Activated CD4-positive, CD25-positive, alpha-beta regulatory T cell treated with anti-CD3 and anti-CD28 coated beads, Interleukin-2, amount 50 U/mL, for 72 hours (primary cell): ENCODE measurements at places on chromosomes 6 and 20.

GRCh38 chr6:139565591-139565990 is 191.1 kb upstream of the CITED2 start:
- DNase-seq: no peak

DNA sequence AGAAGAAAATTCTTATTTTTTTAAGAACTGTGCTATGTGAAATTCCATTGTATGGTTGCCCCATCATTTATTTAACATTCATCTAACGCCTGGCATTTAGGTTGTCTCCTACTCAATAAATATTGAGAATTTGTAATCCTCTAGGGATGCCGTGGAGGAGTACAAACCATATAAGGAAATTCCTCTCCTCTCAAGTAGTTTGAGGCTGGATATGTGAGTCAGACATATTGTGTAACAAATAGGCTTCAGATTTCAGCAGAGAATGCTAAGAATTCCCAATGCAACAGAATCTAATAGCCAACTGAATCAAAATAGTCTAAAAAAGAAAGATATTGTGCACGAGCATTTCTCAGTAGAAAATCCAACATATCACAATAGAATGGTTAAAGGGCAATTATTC is 174.7 kb downstream of the OTOR start:
- DNase-seq: no peak

DNA sequence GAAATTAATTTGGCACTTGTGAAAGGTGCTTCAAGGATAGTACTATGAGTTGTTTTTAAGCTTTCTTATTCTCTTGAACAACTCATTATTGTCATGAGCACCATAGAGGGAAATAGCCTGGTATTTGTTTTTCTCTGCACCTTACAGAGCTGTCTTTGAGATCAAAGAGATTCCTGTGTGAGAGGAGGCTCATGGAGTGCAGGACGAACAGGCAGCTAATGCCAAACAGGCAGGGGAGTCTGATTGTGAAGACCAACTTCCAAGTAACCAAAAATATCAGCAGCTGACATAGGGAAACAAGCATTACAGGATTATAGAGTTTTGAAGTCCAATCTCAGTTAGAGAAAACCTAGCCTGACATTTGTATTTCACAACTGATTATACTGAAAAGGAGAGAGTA is 110.6 kb upstream of the TENT5A start:
- no peak for DNase-seq

GRCh38 chr20:19232997-19233794 is 20.8 kb downstream of the SLC24A3 start:
- no peak for DNase-seq

- DNase-seq: no peak
Measured at GRCh38 chr20:61638802-61639585, 386.9 kb downstream of the CDH4 start.

- no peak for DNase-seq
Measured at GRCh38 chr6:95017922-95018321, 559.4 kb upstream of the MANEA start.

- no peak for DNase-seq
Measured at GRCh38 chr20:46312945-46313861, 4.9 kb upstream of the CDH22 start.

DNA sequence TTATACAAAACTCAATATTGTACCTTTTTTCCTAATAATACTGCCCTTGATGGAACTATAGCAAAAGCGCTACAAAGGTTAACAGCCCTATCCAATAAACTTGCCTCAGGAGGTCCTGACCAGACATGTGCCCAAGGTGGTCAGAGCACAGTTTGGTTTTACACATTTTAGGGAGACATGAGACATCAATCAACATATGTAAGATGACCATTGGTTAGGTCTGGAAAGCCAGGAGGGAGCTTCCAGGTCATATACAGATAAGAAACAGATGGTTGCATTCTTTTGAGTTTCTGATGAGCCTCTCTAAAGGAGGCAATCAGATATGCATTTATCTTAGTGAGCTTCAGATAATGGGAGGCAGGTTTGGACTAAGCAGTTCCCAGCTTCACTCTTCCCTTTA is 91.6 kb downstream of the PLG start:
- no peak for DNase-seq

- DNase-seq: no peak
Measured at GRCh38 chr6:570825-571224, 86.1 kb downstream of the HUS1B start.

- DNase-seq: no peak
Measured at GRCh38 chr6:1391800-1392309, 2.5 kb downstream of the FOXF2 start.

DNA sequence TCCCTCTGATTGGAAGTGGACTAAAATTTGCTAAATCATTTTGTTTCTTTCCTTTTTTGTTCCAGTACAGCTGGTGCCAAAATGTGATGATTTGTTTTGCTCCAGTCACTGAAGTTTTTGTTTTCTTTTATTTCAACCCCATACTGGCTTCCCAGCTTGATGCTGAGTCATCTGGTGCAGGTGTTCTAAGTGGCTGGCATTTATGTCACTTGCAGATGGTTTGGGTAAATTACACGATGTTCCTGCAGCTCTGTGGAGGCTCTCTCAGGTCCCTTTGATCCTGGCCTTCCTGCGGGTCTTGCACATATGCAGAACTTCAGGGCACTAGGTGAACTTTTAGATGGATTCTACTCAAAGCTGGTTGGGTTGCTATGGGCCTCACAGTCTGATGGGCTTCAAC is 577.7 kb downstream of the HAO1 start:
- no peak for DNase-seq

DNA sequence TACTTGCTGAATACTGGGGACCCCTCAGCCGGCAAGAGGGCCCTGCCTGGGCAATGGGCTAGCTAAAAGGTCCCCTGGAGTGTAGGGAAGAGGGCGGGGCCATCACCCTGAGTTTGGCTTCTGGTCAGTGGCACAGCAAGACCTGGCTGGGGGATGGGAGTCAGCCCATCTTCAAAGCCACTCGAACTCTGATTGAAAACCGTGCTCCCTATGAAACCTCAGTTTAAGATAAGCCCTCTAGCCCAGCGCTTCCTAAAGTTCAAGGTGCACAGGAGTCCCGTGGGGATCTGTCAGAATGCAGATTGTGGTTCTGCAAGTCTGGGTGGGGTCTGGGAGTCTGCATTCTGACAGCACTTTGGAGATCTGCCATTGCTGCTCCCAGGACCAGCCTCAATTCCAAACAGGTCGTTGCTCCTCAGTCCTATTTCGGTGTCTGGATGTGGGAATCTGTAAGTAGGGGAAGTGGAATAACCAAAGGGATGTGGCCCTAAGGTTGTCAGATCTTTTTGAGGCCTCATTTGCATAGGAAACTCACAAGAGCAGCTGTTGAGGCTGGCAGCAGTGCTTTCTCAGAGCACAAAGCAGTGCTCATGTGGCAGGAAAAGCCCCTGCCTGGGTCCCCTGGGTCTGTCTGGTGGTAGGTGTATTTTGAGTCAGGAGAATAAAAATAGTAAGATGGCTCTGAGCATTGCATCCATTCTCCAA is 85.3 kb upstream of the SCP2D1 start:
- no peak for DNase-seq

DNA sequence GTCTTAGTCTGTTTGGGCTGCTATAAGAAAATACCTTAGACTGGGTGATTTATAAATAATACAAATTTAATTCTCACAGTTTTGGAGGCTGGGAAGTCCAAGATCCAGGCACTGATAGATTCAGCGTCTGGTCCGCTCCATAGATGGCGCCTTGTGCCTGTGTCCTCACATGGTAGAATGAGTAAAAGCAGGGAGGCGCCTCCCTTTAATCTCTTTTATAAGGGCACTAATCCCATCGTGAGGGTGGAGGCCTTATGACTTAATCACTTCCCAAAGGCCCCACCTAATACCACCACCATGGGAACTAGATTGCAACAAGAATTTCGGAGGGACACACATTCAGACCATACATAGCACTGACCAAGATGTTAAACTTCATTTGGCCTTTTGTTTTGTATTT is 91.2 kb upstream of the TMEM181 start:
- no peak for DNase-seq

- no peak for DNase-seq
Measured at GRCh38 chr6:34633785-34634184, 62.8 kb downstream of the ILRUN start.

DNA sequence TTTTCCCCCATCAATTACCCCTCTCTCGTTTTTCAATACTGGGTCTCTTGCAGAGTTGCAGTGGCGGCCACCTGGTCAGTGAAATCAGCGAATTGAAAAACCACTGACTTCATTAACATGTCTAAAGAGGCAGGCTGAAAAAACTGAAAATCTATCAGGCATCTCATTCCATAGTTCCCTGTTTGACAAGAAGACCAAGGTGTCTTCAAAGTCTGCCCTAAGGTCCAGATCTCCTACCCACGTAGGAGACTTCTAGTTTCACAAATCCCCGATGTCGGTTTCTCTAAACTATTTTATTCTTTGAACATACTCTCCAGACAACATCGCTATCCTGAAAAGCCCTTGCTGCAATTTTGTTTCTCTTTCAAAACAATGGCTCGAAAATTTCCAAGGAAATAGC is 796 bp upstream of the TUBB start:
- no peak for DNase-seq

DNA sequence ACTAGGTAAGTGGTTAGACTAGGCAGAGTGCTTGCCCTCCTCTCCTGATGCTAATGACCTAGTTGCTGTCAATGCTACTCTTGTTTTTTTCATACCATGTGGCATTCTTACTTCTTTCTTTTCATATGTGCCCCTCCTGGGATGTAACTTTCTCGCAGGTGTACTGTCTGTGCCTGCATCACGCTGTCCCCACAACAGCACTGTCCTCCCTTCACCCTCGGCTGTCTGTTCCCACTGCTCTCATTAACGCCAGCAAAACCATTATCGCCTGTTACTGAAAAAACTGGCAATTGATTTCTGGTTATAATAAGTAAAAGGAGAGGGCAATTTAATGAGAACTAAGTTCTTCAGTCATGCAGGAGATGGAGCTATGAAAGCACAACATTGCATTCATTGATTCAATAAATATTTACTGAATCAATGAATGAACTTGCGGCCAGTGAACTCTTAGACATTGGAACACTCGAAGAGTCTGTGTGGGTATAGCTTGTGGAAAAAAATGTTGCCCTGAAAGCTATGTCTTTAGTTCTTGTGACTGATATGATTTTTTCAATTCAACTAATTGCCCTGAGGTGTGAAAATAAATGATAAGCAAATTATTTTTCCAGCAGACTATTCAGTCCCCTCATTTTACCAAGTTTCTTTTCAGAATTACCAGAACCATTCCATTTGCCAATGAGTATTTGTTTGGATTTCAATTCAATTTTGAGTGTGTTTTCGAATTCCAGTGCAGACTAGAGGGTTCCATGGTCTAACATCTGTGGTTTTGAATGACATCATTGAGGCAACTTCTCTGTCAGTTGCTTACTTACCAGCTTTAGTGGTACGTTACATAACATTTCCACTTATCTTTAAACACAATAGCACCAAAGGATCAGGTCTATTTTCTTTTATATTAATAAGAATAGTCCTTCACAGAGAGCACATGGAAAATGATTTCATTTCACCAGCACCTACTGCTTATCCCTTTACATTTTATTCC is 2.1 kb downstream of the SLC17A4 start:
- DNase-seq: no peak

DNA sequence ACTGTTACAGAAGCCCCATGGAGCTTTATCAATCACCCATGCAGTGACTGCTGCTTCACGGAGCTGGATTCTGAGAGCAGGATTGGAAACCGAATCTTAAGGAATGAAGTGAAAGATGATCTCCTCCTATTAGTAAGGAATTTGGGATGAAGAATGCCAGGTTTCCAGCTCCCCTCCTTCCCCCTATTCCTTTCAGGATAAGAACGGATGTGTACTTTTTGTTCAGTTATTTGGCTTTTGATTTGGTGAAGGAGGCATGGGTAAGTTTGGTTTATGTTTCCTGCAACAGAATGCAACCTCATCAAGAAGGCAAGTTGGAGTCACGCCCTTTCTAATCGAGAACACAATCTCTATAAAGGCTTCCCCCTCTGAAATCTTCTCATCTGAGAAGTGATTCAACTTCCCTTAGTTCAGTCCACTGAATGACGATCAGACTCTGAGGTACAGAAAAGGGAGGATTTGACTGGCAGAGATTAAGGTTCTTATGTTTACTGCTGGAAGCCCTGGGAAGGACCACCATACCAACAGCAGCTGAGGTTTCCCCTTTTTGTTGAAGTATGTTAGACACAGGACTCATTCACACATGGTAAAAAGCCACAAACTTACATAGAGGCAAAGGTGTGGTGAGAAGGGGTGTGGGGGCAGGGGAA is 5.5 kb downstream of the ELMO2 start:
- no peak for DNase-seq

- DNase-seq: no peak
Measured at GRCh38 chr6:105492706-105493673, 90.1 kb upstream of the PREP start.

- no peak for DNase-seq
Measured at GRCh38 chr6:110520209-110520965, 44.0 kb upstream of the SLC22A16 start.

- DNase-seq: no peak
Measured at GRCh38 chr6:137926985-137927384, 59.9 kb downstream of the TNFAIP3 start.

DNA sequence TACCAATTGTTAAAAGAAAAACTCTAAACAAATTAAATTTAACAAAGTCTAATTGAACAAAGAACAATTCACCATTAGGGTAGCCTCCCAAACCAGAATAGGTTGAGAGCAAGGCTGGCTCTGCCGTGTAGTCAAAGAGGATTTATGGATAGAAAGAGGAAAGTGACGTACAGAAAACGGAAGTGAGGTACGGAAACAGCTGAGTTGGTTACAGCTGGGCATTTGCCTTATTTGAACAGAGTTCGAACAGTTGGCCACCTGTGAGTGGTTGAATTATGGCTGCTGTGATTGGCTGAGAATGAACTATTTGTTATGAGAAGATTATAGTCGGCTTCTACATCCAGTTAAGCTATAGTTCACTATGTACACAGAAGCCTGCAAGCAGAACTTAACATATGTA is 18.5 kb upstream of the ISM1 start:
- DNase-seq: no peak

GRCh38 chr20:18738055-18738454 is 75.5 kb upstream of the SCP2D1 start:
- no peak for DNase-seq

DNA sequence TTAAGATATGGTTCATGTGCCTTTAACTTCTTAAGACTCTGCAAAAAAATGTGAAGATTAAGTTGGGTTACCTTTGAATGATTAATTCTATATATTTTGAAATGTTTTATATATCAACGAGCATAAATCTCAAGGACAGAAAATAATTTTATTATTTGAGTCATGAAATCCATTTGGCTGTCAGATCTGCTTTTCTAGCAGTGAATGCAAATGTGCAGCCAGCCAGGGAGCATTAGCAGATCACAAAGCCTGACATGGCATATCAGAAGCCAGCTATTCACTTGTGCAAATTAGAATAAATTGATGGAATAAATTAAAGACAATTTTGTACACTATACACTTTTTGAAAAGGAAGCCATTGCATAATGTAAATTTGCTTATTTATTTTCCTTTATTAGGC is 424.3 kb downstream of the ADGRB3 start:
- DNase-seq: no peak

- DNase-seq: no peak
Measured at GRCh38 chr6:168905451-168906090, 348.1 kb downstream of the THBS2 start.

- no peak for DNase-seq
Measured at GRCh38 chr6:43125555-43125954, 45.5 kb upstream of the SRF start.

GRCh38 chr6:131107151-131107550 is 28.1 kb upstream of the AKAP7 start:
- DNase-seq: no peak
